ENCODE measurements at places on chromosomes 16 and 17.

- DNase-seq, result peak; percentile 44
These were observed 785 bp downstream of the UBALD1 start for GRCh38 chr16:4613636-4614570.

DNA sequence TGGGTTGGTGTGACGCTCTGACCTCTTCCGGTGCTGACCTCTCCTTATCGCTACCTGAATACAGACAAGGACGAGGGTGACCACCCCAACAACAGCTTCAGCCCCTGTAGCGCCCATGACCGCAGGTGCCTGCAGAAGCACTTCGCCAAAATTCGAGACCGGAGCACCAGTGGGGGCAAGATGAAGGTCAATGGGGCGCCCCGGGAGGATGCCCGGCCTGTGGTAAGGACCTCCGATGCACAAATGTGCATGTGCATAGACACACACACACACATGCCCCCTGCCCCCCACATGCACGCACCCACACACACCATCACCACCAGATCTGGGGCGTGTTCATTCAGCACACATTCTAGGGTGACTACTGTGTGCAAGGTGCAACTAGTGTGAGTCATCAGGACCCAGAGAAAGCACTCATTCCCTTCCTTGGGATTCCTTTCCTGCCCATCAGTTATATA is 9.7 kb downstream of the IGFBP4 start:
- DNase-seq, result no peak

DNA sequence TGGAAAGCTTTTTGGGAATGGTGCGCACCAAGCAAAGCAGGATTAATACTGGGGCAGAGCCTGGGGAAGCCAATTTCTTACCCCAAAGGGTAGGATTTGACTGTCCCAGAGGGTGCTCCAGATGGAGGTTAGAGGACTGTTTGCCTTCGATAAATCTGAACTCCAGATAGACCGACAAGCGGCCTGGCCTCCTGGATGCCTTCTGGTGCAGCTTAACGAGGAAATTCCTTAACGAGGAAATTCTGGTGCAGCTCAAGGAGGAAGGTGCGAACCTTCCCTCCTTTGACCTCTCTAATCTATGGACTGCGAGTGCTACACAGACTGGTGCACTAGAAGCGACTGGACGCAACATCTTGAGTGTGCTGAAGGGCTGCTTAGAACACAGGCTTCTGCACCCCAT is 6.5 kb downstream of the CALB2 start:
- no peak for DNase-seq

- no peak for DNase-seq
These were observed 14.2 kb downstream of the SLFN12L start for GRCh38 chr17:35523296-35523695.

- no peak for DNase-seq
These were observed 240.9 kb upstream of the SALL1 start for GRCh38 chr16:51391798-51392511.

- no peak for DNase-seq
These were observed 475.0 kb downstream of the HS3ST3B1 start for GRCh38 chr17:14775731-14776492.

- DNase-seq, result peak; percentile 83
These were observed 26.3 kb downstream of the NFE2L1 start for GRCh38 chr17:48074322-48075081.

DNA sequence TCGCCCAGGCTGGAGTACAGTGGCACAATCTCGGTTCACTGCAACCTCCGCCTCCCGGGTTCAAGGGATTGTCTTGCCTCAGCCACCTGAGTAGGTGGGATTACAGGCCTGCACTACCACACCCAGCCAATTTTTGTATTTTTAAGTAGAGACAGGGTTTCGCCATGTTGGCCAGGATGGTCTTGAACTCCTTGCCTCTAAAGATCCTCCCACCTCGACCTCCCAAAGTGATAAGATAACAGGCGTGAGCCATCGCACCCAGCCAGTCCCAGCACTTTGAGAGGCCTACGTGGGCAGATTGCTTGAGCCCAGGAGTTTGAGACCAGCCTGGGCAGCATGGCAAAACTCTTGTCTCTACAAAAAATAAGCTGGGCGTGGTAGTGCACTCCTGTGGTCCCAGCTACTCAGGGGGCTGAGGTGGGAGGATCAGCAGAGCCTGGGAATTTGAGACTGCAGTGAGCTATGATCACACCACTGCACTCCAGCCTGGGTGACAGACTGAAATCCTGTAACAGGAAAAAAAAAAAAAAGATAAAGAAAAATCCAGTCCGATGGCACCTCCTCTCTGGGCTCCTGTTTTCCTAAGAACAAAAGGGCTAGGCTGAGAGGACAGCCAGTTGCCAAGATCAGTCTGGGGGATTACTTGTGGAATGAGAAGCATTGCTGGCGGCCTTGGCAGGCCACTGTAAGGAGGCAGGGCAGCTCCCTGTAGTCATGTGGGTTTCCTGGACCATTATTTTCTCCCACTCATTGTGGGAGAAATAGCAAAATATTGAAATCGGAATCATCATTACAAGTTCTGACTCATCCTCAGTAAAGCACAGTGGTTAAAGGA is 3.0 kb upstream of the PIPOX start:
- DNase-seq, result no peak

DNA sequence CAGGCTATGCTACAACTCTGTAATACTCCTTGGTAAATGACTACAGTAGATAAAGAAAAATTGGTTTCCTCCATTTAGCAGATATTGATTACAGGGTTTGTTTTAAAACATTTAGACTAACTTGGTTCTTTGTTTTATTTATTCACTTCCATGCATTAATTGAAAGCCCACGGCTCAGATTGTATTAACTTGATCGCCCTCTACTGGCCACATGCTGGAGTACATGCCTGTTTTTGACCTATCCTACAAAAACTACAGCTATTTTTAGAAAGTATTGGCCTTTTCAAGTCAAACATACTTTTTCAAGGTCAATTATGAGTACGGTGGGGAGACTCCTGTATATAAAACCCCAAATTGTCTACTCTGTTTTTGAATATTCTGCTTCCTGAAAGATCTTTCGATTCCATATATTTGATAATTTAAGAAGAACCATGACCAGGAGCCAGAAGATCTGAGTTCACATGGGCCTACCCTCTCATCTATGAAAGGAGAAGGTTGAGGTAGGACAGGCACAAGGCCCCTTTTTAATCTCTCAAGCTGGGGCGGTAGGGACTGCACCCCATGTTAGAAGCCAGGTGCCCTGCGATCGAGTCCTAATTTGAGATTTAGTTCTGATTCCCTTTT is 51.8 kb downstream of the CA10 start:
- DNase-seq, result peak; percentile 45

GRCh38 chr16:62450291-62450690 is 414.1 kb upstream of the CDH8 start:
- no peak for DNase-seq

- no peak for DNase-seq
These were observed 20.9 kb downstream of the AKTIP start for GRCh38 chr16:53482123-53482522.

DNA sequence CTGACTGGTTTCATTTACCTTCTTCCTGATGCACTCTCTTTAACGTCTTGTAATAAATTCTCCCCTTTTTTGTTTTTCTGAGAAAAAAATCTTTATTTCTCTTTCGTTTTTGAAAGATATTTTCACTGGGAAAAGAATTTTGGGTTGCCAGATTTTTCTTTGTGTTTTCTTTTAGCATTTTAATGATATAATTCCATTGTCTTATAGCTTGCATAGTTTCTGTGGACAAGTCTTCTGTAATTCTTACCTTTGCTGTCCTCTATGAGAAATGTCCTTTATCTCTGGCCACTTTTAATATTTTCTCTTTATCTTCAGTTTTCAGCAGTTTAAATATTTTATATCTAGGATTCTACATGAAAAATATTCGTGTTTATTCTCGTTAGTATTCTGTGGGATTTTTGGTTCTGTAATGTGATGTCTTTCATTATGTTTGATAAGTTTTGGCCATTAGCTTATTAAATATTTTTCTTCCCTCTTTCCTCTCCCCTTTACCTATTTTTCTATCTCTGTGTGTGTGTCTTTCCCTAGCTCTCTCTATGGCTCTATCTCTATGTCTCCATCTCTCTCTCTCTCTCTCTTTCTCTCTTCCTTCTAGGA is 236.5 kb downstream of the C16orf95 start:
- DNase-seq, result no peak

DNA sequence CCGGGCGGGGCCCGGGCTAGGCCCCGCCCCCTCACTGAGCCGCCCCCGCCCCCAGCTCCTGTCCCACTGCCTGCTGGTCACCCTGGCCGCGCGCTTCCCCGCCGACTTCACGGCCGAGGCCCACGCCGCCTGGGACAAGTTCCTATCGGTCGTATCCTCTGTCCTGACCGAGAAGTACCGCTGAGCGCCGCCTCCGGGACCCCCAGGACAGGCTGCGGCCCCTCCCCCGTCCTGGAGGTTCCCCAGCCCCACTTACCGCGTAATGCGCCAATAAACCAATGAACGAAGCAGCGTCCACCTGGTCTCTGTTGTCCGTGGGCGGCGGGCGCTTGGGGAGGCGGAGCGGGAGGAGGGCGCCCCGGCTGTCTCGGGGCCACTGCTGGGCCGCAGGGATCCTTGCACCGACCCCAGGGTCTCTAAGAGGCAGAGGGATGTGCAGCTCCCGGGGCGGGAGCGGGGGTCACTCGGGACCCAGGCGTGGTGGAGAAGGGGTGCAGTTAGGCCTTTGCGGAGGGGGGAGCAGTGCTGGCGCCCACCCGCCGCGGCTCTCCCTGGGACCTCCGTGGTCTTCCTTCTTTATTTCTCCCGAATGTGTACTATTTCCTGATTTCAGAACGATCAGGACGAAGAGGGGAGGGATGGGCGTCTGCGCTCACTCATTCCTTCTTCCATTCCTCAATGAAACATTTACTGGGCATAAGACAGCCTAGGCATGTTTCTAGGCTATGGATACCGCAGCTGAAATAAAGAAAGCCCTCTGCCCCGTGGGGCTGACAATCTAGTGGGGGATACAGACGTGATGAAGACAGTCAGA is 2.0 kb downstream of the HBZ start:
- peak; percentile 10 for DNase-seq

GRCh38 chr16:15599303-15600070 is 43.5 kb downstream of the MARF1 start:
- no peak for DNase-seq

Measured in CD4-positive, alpha-beta T cell treated with Interleukin-17A for 4 hours (primary cell).